ENCODE measurements at places on chromosomes 1 and 21.

- no peak for DNase-seq
These were observed 2.5 kb upstream of the ATF6 start for GRCh38 chr1:161763522-161764098.

- DNase-seq, result no peak
These were observed 483.9 kb downstream of the PTPRC start for GRCh38 chr1:199122532-199123311.

GRCh38 chr1:85496941-85497582 is 32.1 kb upstream of the DDAH1 start:
- DNase-seq, result no peak

- DNase-seq, result peak; percentile 61
These were observed 160.7 kb downstream of the PGBD5 start for GRCh38 chr1:230265200-230266115.

DNA sequence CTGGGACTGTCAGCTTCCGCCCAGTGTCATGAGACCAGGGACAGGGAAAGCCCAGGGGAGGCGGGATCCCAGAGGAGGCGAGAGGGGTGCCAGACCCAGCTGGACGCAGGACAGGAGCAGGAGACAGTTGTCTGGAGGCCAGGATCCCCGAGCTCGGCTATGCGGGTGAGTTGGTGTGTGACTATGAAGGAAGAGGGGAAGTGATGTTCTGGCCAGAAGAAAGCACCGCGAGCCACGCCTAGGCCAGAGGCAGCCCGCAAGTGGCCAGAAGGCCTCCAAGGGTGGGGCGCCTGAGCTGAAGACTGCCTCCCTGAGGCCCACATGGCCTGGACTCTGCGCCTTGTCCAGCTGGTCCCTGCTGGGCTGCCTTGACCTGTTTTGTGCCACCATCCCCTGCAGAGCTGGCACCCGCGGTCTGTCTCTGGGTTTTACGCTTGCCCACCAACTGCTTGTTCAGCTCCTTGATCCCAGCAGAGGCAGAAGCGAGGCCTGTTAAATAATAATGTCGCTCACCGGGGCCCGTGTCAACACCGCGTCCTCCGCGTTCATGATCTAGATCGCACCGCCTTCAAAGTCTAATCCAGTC is 85.2 kb upstream of the ACTL8 start:
- DNase-seq, result no peak

DNA sequence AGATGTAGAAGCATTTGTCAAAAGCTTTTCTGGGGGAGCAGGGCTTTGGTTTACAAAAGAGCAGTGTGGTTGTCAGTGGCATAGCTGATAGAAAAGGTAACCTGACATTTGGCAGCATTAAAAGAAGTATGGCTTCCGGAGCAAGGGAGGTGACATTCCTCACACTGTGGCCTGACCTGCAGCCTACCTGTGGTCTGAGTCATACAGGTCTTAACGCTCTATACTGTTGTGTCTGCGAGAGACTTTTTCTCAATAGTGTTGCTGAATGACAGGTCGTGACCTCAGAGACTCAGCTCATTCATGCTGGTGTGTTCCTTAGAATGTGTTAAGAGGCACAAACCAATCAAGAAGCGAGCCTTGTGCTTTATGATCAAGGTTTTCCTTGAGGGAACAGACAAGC is 19.3 kb downstream of the PHGDH start:
- DNase-seq, result no peak

GRCh38 chr1:173870252-173871075 is 2.3 kb downstream of the ZBTB37 start:
- peak; percentile 83 for DNase-seq

- no peak for DNase-seq
These were observed 4.5 kb upstream of the HES4 start for GRCh38 chr1:1004420-1004779.

DNA sequence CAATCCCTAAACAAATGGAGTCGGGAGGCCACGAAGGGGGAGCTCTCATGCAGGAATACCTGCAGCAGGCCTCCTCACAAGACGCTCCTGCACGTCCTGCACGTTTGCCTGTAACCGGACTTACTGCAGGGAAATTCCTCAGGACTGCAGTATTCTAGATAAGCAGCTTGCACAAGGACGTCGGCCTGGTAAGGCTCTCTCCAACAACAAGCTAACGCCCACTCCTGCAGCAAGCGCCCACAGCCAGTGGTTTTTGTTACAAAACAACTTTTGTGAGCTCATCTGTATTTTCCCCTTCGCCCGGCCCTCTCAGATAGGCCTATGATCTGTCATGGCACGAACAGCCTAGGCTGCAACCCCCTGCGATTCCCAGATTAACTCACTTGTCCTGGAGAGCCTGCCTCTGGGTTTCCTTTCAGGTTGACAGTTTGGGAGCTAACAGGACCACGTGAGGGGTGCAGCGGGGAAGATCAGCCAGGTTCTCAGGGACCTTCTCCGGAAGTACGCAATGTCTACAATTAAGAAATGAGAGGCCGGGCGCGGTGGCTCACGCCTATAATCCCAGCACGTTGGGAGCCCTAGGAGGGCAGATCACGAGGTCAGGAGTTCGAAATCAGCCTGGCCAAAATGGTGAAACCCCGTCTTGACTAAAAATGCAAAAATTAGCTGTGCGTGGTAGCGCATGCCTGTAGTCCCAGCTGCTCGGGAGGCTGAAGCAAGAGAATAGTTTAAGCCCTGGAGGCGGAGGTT is 921 bp upstream of the MIB2 start:
- peak; percentile 82 for DNase-seq
